Naive thymus-derived CD4-positive, alpha-beta T cell (primary cell): ENCODE measurements at places on chromosomes 7 and 10. TPM values are rescaled to one million over a fixed set of nuclear protein-coding genes. Genes with fewer than 3 reads are reported as not detected.

WEE2 gene
- polyA plus RNA-seq: not detected

C10orf95 gene
- 0.41 TPM for polyA plus RNA-seq

ANKIB1 gene
- polyA plus RNA-seq: 5.8 TPM

ZNF33B gene
- polyA plus RNA-seq: 19.9 TPM

PRKAR2B gene
- polyA plus RNA-seq: 0.54 TPM

PLPP4 gene
- not detected for polyA plus RNA-seq

GOLGA7B gene
- 1.6 TPM for polyA plus RNA-seq

OR2A12 gene
- polyA plus RNA-seq: not detected

THSD7A gene
- polyA plus RNA-seq: not detected

SH3PXD2A gene
- 0.54 TPM for polyA plus RNA-seq

FHIP2A gene
- 6.2 TPM for polyA plus RNA-seq

MINDY4 gene
- 0.54 TPM for polyA plus RNA-seq
